Stomach (tissue), 19 donors: ENCODE measurements at places on chromosomes 1 and 21. TPM values are rescaled to one million over a fixed set of nuclear protein-coding genes. Genes with fewer than 3 reads are reported as not detected.

The FAM177B gene
- total RNA-seq = 21.9 TPM

The TRAF3IP3 gene
- total RNA-seq = 3.3 TPM

The MYOCOS gene
- not detected for total RNA-seq

The C1orf216 gene
- total RNA-seq = 4.3 TPM

The CRYAA gene
- not detected for total RNA-seq

The PROK1 gene
- total RNA-seq = not detected

GRCh38 chr1:119032986-119033385 is 44.8 kb upstream of the TBX15 start:
- DNase-seq = no peak

DNA sequence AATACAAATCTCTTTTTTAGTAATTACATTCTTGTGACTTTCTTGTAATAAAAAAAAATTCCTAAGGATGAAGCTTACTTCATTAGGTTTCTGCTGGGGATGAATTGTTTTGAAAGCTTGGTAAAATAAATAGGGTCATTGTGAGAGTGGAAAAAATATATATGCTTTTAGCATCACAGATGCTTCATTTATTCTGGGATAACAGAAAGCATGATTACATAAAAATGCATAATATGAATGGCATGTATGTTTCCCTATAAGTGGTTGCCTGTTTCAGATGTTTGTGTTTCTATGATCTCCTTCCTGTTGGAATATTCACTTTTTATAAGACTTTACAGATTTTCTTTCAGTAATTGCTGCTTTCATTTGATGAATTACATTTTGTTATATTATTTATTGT is 42.3 kb downstream of the HMCN1 start:
- no peak for DNase-seq

- DNase-seq = peak; percentile 77
Observed at GRCh38 chr1:19121192-19121591, 88.9 kb downstream of the UBR4 start.

GRCh38 chr1:207870306-207871031 is 40.5 kb downstream of the CD34 start:
- DNase-seq = no peak

GRCh38 chr21:33383056-33383888 is 19.9 kb upstream of the IFNGR2 start:
- DNase-seq = peak; percentile 68

DNA sequence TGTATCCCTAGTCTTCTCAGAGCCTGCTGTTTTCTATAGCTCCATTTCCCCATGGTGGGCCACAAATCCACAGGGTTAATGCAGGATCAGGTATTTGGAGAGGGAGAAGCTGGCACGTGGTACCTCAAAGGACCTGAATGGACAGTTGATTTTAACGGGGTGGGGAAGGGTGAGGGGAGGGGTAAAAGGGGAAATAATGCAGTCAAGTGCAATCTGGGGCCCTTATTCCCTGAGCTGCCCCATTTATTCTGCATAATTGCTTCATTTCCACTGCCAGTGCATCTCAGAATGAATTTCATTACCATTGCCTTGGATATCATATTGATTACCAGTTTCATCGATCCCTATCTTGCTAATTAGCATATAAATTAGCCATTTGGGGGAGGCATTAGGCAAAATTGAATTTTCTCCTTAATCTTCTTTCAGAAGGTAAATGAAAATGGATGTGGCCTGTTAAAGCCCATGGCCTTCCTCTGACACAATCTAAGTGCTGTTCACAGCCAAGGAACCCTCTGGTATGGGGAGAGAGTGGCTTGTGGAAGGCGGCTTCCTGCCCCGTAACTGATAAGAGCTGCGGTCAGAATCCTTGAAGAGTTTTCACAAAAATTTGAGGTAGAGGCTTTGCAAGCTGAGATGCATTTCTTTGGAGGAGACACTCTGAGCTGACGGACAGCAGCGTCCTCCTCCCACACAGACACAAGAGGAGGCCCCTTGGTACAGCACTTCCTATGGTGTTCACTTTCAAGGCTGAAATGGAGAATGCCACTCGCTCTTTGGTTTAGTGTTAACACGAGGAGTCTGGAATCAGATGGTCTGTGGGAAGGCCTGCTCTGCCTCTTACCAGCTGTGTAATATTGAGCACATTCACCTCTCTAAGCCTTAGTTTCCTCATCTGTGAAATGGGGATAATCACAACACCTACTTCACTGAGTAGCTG is 34.4 kb downstream of the PHC2 start:
- no peak for DNase-seq

- no peak for DNase-seq
Observed at GRCh38 chr21:29829564-29830275, 110.1 kb downstream of the GRIK1 start.

GRCh38 chr1:193519922-193520321 is 333.5 kb upstream of the B3GALT2 start:
- no peak for DNase-seq

GRCh38 chr1:2190491-2190976 is 4.0 kb downstream of the FAAP20 start:
- DNase-seq = no peak

- no peak for DNase-seq
Observed at GRCh38 chr1:230375780-230376179, 50.4 kb downstream of the PGBD5 start.

DNA sequence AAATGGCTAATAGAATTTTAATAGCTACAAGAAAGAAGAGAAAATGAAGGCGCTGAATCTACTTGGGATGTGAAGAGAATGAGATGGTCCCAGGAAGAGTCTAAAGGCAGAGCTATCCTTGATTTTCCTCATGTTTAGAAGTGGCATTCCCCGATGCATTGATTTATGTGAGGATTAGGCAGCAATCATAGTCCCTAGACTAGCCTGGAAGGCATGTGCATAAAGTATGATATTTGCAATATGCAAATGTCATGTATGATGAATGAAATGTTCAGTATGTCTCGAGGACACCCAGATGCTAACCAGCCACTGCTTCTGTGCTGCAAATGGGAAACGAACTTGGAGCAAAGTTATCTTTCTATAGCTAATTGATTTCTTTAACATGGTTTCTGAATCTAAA is 641.5 kb upstream of the PLXNA2 start:
- no peak for DNase-seq

- no peak for DNase-seq
Observed at GRCh38 chr1:2605509-2606395, 19.2 kb downstream of the PRXL2B start.

DNA sequence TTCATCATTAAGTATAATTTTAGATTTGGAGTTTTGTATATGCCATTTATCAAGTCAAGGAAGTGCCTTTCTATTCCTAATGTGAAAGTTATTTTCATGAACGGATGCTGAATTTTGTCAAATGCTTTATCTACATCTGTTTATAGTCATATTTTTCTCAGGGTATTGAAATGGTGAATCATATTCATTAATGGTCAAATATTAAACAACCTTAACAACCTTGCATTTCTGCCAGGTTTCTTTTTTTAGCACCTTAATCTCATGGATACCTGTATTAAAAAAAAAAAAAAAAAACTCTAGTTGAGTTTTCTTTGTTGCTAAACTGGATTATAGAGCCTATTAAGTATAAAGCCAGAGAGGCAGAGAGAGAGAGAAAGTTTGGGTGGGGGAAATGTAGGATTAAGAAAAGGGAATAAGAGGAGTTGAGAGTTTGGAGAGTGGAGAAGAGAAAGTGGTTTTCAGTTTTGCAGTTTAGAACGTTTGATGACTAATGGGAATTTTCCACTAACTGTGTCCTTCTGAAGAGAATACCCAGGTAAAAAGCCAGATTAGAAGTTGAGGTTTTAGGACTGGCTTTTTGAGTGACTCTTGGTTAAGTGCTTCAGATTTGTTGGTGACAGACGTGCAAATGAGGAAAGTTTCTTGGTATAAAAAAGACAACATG is 305.0 kb downstream of the HLX start:
- DNase-seq = no peak

DNA sequence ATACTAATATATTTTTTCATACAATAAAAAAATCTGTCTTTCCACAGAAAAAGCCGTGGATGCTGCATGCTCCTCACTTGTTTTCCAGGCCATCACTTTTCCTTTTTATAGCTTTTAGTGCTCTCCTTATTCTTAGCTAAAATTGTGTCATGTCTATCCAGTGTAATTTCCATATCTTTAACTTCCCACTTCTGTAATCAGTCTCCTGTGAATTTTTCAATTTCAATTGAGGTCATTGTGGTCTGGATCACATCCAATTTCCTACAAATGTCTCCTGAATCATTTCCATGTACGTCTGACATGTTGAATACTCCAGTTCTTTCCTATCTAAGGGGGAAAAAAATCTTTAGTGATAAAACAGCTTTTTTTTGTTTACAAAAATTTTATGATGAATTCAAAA is 838.2 kb upstream of the B3GALT2 start:
- DNase-seq = peak; percentile 15

DNA sequence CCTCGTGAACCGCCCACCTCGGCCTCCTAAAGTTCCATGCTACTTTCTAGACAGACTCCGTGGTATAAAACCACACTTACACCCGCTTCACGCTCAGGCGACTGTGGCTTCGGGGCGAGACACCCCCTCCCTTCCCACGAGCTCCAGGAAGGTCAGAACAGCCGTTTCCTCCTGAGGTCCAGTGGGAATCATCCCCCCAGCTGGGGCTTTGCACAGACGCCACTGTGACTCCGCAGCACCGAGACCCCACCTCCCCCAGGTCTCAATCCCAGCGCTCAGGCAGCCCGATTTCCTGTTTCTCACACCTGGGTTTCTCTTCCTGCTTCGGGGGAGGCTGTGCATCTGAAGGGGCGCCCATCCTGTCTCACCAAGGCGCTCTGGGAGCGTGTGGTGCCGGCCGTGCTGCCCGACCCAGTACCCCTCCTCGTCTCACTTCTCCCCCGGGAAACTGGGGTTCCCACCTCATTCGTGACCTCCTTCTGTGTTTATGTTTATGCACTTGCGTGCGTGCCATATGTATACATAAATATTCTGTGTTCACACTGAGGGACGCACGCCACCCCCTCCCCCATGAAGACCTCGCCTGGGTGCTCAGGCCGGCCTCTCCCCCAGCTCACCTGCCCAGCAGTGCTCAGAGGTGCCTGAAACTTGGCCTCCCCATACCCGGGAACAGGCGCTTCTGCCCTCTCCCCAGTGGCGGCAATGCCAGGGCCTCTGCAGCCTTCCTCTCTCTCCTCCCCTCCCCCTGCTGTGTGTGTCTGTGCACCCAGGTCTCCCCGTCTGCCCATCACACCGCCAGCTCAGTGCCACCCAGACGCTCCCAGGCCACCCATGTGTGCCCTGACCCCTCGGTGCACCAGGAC is 14.6 kb downstream of the SLC35E2B start:
- DNase-seq = peak; percentile 51

DNA sequence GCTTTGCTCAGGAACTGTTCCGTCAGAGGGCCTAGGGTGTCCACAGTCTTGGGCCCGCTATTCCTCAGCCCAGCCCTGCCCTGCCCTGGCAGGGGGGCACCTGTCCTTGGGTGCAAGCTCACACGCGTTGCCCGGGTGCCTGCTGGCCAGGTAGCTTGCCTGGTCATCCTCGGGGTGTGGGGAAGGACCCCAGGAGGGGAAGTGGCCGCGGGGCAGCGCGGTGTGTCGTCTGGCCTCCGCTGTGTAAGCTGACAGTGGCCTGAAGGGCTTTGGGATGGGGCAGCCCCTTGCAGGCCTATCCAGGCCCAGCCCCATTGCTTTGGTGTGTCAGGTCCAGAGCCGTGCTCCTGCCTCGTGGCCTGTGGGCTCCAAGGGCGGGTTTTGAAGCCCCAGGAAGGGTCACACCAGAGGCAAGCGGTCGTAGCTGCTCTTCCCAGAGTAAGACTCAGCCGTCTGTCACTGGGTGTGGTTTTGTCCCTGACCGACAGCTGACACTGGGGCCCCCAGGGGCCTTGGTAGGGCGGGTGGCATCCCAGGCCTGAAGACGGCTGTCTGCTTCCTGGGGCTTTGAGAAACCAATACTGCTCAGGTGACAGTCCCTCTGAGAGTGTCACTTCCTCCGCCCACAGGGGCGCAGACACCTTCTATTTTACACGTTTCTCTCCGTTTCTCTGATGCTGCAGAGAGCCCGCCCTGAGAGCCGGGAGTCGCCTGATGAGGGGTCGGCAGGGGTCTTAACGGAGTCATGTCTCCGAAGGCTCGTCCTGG is 72.1 kb downstream of the SKI start:
- peak; percentile 70 for DNase-seq

DNA sequence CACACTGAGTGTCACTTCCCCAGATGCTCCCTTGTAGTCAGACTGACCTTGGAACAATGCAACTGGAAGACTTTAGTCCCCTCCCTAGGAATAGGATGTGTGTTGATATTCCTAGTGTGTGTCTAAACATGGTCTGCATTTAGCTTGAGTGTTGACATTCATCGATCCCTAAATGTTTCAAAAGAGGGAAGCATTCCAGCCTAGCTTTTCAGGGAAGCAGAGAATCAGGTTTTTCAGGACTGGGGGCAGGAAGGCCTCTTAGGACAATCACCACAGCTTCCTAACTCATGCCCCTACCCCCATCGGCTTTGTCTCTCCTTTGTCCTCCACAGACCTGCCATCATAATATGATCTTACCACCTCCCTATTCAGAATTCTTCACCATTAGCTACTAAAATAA is 43.4 kb downstream of the NMNAT2 start:
- no peak for DNase-seq

- DNase-seq = peak; percentile 70
Observed at GRCh38 chr1:1128454-1129139, 12.7 kb upstream of the C1orf159 start.

- DNase-seq = peak; percentile 91
Observed at GRCh38 chr1:39646232-39647081, 7.0 kb upstream of the HEYL start.

DNA sequence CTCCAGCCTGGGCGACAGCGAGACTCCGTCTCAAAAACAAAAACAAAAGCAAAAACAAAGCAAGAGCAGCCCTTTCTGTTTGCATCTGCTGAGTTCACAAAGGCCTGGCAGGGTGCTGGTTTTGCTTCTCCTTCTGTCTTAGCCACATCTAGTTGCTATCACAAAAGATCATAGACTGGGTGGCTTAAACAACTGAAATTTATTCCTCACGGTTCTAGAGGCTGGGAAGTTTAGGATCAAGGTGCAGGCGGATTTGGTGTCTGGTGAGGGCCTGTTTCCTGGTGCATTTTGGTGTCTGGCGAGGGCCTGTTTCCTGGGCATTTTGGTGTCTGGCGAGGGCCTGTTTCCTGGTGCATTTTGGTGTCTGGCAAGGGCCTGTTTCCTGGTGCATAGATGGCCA is 471.3 kb downstream of the CAMTA1 start:
- DNase-seq = no peak
